ENCODE measurements at places on chromosomes 7 and 10.

- no peak for DNase-seq
These were observed 11.0 kb downstream of the POT1 start for GRCh38 chr7:124918662-124919061.

- no peak for DNase-seq
These were observed 39.3 kb upstream of the CUX1 start for GRCh38 chr7:101778026-101778580.

DNA sequence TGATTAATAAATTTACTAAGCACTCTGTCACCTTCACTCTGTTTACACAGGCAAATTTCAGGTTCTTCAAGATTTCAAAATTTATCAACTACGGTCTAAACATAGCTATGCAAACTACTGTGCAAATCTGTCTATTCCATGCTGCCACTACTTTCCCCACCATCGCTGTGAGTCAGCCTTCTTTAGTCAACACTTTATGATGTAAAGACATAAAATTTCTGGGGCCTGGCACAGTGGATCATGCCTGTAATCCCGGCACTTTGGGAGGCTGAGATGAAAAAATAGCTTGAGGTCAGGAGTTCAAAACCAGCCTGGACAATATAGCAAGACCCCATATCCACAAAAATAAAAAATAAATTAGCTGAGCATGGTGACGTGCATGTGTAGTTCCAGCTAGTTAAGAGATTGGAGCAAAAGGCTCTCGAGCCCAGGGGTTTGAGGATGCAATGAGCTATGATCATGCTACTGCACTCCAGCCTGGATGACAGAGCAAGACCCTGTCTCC is 42.6 kb downstream of the CNOT4 start:
- no peak for DNase-seq

DNA sequence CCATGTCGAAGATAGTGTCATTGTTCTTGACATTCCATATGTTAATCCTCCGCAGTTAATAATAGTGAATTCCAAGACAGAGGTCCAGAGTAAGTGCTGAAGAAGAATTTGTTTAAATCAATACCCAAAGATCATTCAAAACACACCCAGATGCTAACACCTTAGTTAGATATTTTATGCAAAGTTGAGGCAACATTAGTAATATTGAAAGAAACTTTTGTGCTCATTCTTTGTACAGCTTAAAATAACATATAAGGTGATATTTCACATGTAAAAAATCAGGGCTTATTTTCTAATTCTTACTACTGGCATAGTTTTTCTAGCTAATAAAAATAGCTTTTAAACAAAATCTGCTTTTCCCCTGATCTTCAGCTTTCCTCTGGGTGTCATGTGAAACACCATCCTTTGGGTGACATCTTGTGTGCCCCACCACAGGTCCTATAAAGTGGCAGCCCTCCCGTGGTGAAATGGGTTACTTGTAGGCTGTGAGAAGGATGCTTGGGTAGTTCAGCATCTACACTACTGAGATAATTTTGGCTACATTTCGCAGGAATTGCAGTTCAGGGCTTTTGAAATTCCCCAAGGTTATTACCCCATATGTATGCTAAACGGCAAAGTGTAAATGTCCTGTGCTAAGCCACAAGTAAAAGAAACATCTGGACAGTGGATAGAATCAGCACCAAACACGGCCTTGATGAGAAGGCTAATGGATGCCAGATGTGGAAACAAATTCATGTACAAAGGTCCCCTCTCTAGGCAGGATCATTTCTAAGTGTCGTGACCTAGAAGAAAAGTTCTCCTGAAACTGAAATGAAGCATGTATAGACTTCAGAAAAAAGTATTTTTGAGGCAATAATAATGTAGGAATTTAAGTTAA is 105.4 kb downstream of the GRM3 start:
- DNase-seq, result peak; percentile 77

- DNase-seq, result no peak
These were observed 61.7 kb upstream of the PPIF start for GRCh38 chr10:79285315-79286197.

DNA sequence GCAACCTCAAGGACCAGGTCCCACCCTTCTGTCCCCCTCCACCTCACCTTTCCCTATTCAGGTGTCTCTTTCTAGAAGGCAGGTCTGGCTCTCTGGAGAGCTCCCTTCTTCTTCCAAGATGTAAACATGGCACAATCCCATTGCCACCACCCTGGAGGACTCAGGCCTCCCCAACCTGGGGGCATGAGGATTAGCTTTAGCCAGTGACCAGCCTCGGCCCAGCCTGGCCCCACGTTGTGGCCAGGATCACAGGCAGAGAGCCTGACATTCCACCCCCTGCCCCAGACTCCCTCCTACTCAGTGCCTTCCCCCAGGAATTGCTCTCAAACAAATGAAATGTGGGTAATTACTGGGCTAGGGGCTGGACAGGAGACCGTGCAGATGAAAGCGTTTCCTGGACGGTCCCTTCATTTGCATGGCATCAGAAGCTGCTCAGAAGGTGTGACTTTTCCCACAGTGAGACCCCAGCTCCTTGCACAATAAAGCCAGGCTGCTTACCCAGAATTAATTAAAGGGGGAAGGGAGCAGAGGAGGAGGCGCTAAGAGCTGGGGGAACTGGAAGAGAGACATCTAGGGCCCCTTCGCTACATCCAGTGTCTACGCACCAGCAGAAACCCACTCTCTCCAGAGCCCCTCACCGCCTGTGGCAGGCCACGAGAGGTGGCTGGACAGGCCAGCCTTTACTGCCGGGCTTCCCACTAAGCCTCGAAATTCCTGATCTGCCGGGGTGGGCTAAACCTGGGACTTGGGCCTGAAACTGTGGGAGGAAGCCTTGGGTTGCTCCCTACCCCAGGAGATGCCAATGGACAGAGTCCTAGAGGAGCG is 7.7 kb downstream of the FGF8 start:
- DNase-seq, result no peak

GRCh38 chr7:155807065-155807671 is 5.1 kb downstream of the SHH start:
- no peak for DNase-seq

DNA sequence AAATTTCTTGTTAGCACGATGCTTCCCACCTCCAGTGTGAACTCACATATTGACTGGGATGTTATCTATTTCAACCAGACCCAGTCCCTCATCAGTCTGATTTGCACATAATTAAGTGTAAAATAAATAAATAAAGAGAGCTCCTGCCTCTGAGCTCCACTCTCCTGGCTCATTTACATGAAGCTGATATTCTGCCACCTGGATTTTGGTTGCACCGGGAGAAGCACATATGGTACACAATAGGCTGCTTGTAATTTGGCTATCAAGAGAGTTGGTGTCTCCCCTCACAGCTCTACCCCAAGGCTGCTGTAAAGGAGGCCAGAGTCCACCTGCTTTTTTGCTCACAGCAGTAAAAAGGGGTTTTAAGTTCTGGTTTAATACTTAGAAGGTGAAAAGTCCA is 610.5 kb downstream of the KCNMA1 start:
- DNase-seq, result no peak

DNA sequence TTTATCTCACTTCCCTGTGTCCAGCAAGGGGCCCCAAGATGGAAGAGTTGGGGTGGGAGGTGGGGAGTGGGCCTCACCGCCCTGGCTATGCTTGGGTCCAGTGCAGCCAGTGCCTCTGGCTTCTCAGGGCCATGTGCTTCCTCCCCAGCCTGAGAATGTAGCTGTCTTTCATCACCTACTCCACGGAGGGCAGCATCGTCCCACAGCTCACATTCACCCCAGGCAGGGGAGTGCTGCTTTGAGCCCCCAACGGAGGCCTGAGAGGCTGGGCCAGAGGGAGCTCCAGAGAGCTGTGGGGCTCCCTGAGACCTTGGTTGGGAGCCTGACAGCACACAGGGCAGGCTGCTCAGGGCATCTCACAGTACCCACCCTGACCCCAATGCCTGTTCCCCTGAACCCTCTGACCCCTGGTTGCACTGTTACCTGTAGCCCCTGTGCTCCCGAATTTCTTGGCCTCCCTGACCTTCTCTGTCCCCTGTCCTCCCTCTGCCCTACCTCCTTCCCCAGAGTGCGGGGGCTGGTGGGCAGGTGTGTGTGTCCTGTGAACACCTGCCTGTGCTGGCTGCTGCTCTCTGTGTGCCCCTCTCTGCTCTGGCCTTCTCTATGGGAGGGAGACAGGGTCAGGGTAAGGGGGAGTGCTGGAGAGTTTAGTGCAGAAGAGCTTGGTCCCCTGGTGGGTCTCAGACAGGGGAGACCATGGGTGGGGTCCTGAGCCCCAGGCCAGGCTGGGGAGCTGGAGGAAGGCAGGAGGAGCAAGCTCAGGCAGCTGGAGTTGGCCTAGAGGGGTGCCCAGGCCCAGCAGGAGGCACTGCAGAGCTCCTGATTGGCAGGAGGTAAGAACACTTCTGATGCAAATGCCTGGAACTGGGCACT is 19.6 kb upstream of the ZNF488 start:
- no peak for DNase-seq

- no peak for DNase-seq
These were observed 96.2 kb downstream of the ADD3 start for GRCh38 chr10:110103921-110104461.

- DNase-seq, result no peak
These were observed 91.1 kb downstream of the RNF32 start for GRCh38 chr7:156731651-156732050.

DNA sequence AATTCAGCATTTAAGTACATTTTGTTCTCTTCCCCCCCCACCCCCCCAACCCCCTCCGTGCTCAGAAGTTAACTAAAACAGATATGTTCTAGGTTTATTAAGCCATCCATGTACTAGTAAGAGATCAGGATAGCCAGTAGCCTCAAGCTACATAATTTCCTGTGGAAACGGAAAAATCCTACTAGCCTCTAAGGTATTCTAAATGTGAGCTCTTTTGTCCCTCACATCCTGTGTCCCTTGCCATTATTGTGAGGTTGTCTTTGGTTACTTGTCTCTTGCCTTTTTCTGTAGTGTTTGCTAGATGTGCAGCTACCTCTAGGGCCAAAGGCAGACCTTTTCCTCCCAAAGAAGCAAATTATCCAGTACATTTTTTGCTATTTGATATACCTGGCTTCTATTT is 92.1 kb downstream of the BTRC start:
- no peak for DNase-seq

DNA sequence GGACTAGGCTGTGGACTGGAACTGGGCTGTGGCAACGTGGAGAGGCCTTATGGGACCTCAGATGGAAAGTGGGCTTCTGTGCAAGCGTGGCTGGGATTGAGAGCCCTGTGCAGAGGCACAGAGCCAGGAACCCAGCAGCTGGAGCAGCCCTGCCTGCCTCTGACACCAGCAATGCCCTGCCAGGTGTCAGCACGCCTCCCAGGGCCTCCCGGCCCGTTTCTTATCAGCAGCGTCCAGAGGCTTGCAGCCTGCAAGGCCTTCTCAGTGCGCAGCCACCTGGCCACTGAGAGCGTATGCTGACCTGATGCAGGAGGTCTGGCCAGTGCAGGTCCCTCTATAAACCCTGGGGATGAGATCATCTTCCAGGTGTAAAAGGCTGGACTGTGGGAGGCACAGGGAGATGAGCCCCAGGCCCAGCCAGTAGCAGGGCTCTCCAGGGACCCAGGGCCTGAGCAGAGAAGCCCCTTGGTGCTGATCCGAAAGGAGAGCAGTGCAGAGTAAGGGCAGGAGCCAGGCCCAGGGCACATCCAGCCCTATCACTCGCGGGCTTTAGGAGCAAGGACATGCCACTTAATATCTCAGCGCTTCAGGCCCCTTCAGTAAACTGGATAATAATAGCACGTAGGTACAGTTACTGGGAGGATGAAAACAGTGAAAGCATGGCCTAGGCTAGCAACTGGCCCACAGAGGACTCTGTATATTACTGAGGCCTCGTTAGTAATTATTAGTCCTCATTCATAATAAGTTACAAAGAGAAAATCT is 38.8 kb upstream of the ANTXRL start:
- peak; percentile 30 for DNase-seq

GRCh38 chr7:157657741-157658740 is 321.2 kb downstream of the DNAJB6 start:
- DNase-seq, result no peak
